ENCODE measurements at places on chromosomes 11 and 22. TPM values are rescaled to one million over a fixed set of nuclear protein-coding genes. Genes with fewer than 3 reads are reported as not detected.

MOGAT2 gene
- not detected for total RNA-seq

SEC14L6 gene
- 0.29 TPM for total RNA-seq

SC5D gene
- total RNA-seq, result 80.8 TPM

LTBP3 gene
- total RNA-seq, result 26.1 TPM

PTGDR2 gene
- total RNA-seq, result under 0.01 TPM
